ENCODE measurements at places on chromosomes 7 and 10.
A peak's percentile ranks its signal among the peaks of the same experiment; 100 is the strongest.

- no peak for DNase-seq
Measured at GRCh38 chr10:124068929-124069328, 24.5 kb downstream of the CHST15 start.

DNA sequence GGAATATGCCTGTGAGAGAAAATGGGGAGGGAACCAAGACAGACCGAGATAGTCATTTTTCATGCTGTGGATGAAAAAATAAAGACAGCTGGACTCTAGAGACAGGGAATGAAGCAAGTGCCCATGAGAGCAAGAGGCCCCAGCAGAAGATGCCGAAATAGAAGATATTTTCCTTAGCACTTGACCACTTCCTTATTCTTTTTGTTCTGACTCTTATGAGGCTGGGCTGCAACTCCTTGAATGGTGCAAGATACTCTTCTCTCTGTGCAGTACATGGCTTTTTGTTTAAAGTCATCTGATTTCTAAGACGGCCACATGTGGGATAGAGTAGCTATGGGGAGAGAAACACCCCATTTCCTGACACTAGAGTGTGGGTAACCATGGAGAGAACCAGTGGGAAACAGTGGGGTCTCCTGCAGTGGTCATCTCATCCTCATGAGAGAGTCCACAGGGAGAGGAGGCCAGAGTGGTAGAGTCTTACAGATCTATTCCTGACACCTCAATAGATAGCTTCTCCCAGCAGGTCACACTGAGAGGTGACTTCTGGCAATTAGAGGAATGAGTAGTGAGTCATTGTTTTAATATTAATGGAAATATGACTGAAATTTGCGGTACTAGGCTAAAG is 18.0 kb upstream of the VCL start:
- DNase-seq, result no peak

GRCh38 chr10:95814011-95814727 is 58.2 kb downstream of the ENTPD1 start:
- no peak for DNase-seq

- DNase-seq, result no peak
Measured at GRCh38 chr7:18503126-18503866, 7.7 kb downstream of the HDAC9 start.

GRCh38 chr7:29379551-29379950 is 184.1 kb upstream of the PRR15 start:
- DNase-seq, result no peak

DNA sequence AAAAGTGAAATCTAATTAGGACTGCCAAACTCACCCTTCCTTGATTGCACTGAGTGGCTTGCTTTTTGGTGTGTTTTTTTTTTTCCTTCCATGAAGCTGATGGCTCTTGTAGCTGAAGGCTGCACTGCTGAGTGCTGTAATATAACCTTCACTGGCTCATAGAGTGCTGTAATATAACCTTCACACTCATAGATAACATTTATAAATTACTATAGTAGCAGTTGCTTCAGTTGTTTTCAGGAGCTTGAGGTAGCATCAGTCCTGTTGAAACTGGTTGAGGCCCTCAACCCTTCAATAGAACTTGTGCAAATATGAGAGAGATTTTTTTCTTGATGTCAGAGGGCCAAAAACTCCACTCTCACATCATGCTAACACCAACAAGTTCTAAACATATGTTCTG is 404.9 kb upstream of the MBL2 start:
- no peak for DNase-seq

- DNase-seq, result no peak
Measured at GRCh38 chr7:92432299-92432946, 14.9 kb upstream of the GATAD1 start.

DNA sequence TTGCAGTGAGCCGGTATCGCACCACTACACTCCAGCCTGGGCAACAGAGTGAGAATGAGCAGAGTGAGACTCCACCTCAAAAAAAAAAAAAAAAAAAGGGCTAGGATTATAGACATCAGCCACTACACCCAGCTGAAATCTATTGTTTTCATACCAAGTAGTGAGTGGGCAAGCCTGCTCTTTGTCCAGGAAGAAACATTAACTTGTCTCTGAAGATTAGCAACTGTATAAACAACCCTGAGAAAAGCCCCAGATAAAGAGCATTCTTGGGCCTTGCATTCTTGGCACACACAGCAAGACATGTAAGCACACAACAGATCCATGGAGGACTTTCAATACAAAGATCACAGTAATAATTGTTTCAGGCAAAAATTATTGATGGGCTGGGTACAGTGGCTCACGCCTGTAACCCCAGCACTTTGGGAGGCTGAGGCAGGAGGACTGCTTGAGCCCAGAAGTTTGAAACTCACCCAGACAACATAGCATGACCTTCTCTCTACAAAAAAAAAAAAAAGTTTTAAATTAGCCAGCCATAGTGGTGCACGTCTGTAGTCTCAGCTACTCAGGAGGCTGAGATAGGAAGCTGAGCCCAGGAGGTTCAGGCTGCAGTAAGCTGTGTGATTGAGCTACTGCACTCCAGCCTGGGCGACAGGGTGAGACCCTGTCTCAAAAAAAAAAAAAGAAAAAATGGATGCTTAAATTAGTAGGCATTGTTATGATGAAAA is 4.4 kb downstream of the PSPH start:
- no peak for DNase-seq

- DNase-seq, result no peak
Measured at GRCh38 chr7:5703572-5704533, 77.6 kb downstream of the RNF216 start.

DNA sequence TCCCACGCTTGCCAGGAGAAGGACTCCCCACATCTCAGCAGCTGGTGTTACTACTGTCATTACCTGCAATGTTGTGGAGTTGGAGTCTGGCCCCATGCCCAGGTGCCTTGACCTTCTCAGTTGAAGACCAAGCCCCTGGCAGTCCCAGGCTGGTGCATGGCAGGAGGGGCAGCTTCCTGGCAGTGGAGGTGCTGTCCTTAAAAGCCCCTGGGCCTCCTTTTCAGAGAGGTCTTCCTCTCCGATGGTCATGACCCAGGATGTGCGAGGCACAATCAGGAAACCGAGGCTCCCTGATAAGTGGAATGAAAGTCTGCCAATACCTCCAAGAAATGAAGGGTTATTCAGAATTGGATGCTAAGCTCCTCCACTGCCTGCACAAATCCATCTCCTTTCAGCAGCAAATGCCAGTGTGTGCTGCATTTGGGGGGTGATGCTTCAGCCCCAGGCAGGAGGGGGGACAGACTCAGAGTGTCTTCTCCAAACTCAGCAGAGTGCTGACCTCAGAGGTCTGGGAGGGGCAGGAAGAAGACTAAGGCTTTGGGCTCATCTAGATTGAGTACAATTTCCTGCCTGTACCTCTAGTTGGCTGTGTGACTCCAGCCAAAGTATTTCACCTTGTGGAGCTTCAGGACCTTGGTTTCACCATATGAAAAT is 97.0 kb upstream of the DDC start:
- peak; percentile 83 for DNase-seq

GRCh38 chr10:62093863-62094291 is 174.8 kb downstream of the RTKN2 start:
- no peak for DNase-seq

DNA sequence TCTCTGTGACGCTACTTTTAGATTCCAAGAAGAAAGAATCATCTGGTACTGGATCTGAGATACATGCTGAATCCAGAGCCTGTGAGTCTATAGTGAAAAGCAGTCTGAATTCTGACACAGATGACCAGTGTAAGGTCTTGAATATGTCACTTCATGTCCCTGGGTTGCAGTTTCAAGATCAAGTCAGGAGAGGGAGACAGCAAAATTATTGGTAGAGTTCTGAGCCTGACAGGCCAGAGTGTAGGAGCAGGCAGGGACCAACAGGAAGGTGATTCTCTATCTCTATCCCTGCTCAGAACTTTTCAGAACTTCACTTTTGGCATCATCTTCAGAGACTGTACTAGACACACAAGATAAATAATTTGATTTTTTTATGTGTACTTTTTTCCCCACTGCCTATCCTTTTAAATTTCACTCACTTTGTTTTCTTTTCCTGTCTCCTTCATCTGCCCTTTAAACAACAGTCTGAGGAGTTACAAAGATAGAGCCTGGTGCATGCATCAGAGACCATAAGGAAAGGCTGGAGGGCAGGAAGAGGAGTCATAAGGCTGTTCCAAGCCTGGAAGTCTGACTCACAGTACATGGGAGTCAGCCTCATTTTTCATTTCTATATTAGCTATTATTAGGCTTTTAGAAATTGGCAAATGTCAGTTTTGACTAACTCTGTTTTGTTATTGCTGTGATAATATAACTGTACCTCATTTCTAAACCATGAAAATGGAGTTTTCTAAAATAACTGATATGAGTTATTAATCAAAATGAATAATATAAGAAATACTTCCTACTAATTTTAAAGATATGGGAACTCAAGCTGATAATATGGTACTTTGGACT is 120.2 kb upstream of the TMEM229A start:
- no peak for DNase-seq

All from lower leg skin (tissue), 4 donors.